Progenitor cell of endocrine pancreas (in vitro differentiated cells): ENCODE measurements at places on chromosomes 5 and 9. TPM values are rescaled to one million over a fixed set of nuclear protein-coding genes. Genes with fewer than 3 reads are reported as not detected.

GRCh38 chr5:13809921-13810320 is 134.6 kb downstream of the DNAH5 start:
- DNase-seq = no peak

Gene PCA3
- total RNA-seq = 0.22 and 0.31 TPM in 2 replicates

DNA sequence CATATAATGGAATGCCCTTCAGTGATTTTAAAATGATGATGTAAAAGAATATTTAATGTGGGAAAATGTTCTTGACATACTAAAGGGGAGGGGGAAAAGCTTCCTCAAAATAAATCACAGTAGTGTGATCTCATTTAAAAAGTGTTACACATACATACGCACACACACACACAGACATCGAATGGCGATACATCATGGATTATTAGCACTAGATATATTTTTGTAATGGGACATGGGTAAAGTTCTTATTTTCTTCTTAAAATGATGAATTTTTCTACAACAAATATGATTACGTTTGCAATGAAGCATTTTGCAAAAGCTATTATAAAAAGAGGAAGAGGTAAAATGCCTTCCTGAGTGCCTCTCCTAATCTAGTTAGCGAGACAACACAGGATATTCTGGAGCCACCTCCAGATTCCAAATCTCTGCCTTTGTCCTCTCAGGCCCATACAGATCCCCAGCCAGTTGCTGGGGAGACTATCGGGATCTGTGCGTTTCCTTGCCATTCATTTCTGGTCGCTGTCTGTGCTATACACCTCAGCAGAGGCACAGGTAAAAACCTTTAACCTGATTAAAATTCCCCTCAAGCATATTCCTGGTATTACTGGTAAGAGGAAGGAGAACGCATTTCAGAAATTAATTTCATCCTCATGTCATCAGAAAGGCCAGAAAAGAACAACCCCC is 69.6 kb downstream of the SLC28A3 start:
- no peak for DNase-seq

GRCh38 chr9:84327184-84327583 is 13.4 kb downstream of the SLC28A3 start:
- no peak for DNase-seq

GRCh38 chr9:6051511-6051950 is 36.1 kb upstream of the RANBP6 start:
- DNase-seq = no peak

DNA sequence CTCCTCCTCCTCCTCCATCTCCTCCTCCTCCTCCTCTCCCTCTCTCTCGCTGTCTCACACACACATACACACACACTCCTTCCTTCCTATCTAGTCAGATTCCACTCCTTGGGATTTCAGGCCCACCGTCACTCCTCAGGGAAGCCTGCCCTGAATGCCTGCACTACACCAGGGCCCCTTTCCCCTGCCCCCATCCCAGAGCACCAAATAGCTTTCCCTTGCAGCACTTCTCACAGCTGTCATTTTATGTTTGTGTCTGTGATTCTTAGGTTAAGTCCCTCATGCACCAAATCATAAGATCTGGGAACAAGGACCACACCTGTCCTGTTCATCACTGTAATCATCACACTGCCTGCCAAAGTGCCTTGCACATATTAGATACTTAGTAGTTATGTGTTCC is 86.5 kb upstream of the GABRP start:
- DNase-seq = no peak

DNA sequence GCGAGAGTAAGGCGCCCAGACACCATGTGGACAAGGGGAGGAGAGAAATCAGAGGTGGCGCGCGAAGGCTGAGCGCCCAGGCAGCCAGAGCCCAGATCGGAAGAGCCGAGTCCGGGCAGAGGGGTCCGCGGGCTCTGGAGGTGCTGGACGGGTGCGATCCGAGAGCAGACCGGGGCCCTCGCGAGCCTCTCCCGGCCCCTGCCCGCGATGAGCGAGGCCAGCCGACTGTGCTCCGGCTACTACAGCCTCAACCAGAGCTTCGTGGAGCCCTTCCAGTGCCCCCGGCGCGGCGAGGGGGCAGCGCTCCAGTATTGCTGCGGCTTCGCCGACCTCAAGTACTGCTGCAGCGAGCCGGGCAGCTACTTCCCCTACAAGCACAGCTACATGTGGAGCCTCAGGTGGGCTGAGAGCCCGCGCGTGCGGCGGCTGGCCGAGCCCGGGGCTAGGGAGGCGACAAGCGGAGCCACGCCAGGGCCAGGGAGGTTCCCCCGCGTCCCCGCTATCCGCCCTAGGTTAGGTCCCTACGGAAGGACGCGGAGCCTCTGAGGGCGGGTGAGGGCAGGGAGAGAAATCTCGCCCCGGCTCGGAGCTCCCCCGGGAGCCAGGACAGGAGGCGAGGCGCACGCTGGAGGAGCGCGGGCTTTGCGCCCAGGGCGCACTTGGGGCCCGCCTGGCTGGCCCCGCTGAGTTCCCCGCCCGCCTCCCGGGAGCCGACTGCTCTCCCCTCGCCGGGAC is at the start of gene SHISAL2B:
Gene SHISAL2B (plus strand): TSS at position 87 of the 735 bp plus-strand sequence. CDS start 121 bp downstream, at position 208.
- DNase-seq = peak; percentile 36

DNA sequence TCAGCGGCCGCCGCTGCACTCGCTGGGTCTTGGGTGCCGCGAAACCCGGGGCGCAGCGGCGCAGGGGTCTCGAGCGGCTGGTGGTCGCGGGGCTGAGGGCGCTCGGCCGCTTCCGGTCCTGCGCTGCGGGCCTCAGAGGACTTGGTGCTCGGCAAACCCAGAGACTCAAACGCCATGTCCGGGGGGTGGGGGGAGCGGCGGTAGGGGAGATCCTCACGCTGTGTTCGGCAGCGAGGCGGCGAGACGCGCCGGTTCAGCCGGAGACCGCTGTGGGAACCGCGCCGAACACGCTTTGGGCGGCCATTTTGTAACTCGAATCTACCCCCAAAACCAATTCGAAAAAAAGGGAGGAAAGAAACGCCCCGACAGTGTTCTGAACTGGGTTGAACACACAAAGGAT is 317.5 kb upstream of the CDH18 start:
- DNase-seq = no peak

- DNase-seq = no peak
Observed at GRCh38 chr9:86354818-86355309, 654 bp upstream of the TUT7 start.

Gene SPOUT1
- total RNA-seq = 47.5 and 57.9 TPM in 2 replicates

Gene SPAG8
- total RNA-seq = 2.9 and 3.2 TPM in 2 replicates

- DNase-seq = no peak
Observed at GRCh38 chr5:132030610-132031009, 19.2 kb upstream of the ACSL6 start.

DNA sequence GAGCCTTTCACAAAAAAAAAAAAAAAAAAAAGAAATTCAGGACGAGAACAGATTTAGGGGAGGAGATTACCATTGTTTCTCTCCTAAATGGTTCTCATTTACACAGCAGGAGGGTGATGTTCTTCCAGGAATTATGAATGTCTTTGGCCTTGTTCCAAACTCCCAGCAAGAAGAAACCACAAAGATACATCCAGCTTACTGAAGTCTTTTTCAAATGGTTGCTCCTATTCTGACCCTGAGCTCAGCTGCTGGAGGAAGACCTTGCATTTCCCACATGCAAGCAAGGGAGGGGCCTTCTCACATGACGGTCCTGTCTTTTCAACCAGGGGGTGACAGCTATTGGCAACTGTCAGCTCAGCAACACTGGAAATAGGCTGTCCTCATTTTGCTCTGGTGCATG is 203.0 kb upstream of the VLDLR start:
- DNase-seq = no peak

- DNase-seq = no peak
Observed at GRCh38 chr5:883475-884181, 9.0 kb downstream of the BRD9 start.

Gene PCDHA11
- total RNA-seq = 10.0 and 10.5 TPM in 2 replicates

- no peak for DNase-seq
Observed at GRCh38 chr9:104950838-104951237, 22.9 kb upstream of the ABCA1 start.

GRCh38 chr5:55110217-55110616 is 7.8 kb downstream of the GZMA start:
- no peak for DNase-seq

DNA sequence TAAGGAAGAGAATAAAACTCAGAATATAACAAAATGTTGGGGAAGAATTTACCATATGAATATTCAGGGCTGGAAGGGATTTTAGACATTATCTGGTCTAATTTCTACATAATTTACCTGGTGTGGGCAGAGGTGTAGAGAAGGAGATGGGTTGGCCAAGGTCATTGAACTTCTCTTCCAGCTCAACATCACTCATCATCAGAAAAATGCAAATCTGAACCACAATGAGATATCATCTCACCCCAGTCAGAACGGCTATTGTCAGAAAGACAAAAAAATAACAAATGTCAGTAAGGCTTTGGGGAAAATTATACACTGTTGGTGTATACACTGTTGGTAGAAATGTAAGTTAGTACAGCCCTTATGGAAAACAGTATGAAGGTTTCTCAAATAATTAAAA is 121.7 kb downstream of the PTTG1 start:
- no peak for DNase-seq

DNA sequence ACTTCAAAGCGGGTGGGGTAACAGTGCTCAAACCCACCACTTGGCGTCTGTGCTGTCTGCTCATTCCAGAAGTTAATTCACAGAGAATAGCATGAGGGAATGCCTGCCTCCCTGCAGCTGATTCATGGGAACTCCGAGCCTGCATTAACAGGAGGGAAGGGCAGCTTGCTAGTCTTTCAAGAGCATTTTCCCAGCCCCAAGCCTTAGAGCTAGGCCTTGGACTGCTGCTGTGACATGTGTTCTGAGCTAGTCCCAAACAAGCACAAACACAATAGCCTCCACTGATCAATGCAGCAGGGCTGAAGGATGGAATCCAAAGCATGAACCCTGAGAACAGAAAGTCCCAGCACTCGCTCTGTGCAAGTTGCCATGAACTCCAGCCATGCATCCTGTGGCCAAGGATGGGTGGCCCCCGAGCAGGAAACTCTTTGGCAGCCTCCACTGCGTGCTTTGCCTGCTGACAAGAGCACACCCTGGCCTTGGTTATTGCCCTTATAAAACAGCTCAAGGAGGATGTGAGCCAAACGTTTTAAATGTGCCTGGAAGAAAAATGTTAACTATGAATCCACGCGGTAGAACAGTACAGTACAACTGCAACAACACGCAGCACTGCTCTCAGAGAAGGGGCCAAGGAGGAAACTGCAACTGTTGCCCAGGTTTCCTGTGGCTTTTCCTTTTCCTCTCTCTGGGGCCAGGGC is 653.1 kb upstream of the KLF4 start:
- DNase-seq = no peak

Gene DNAJB5
- 12.4 and 15.4 TPM in 2 replicates for total RNA-seq

Gene ADAMTS13
- 16.0 and 17.8 TPM in 2 replicates for total RNA-seq

DNA sequence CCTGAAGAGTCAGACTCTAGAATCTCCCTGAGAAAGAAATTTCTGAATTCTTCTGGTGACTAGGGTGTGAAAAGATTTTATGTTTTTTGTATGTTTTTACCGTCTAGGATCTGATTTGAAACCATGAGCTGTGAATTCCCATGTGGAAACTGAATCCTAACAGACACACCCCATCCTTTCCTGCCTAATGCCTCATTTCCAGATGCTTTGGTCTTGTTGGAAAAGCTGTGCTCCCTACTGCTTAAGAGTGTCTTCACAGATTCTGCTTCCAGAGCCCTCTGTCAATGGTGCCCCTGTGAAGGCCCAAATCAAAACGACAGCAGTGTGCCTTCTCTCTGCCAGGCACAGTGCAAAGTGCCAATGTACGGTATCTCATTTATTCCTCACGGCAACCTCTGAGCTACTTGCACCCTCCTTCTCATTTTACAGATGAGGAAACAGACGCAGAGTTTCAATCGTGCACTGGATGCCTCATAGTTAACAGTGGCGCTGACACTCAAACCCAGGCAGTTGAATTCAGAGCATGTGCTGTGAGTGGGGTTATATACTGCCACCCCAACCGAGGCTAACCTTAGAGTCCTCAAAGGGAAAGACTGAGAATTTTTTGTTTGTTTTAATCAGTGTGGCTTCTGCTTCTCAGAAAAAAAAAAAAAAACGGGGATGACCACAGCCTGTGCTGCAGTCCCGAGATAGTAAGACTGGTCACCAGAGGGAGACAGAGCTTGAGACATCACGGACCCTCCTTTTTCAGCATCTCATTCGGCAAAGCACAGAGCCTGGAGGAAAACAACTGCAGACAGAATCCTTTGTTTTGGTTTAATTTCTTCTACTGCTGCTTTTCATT is 188.4 kb downstream of the SNCAIP start:
- no peak for DNase-seq

DNA sequence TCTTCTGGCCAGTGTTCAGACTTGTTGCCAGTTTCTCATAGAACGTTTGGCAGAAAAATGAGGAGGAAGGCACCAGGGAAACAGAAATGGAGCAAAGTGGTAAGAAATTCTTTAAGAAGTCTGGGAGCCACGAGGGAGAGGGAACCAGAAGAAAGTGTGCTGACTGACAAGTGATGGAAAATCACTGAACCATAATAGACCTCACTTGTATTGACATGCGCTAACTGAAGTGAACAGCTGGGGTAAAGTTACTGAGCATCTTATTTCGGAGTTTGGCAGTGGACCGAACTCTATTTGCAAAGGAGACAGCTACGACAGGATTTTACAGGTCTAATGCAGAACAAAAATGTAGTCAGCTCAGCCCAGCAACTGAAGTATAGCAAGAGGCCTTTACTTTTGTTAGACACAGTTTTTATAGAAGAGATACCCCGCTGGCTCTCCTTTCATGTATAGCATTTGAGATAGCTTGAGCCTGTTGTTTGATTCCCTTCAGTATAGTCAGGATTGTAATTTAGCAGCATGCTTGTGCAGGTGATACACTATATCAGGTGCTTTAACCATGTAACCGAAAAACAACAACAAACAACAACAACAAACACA is 53.6 kb downstream of the HMHB1 start:
- DNase-seq = no peak

DNA sequence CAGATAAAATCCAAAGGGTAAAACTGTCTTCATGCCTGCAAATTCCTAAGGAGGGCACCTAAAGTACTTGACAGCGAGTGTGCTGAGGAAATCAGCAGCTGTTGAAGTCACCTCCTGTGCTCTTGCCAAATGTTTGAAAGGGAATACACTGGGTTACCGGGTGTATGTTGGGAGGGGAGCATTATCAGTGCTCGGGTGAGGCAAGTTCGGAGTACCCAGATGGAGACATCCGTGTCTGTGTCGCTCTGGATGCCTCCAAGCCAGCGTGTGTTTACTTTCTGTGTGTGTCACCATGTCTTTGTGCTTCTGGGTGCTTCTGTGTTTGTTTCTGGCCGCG is 727 bp upstream of the ADRB2 start:
- DNase-seq = no peak

GRCh38 chr5:124398460-124398859 is 348.0 kb downstream of the ZNF608 start:
- DNase-seq = no peak

Gene SPINK13
- not detected in 2 replicates for total RNA-seq

Gene GABRA1
- 0.19 TPM in 1 of 2 replicates, not detected in the other for total RNA-seq

DNA sequence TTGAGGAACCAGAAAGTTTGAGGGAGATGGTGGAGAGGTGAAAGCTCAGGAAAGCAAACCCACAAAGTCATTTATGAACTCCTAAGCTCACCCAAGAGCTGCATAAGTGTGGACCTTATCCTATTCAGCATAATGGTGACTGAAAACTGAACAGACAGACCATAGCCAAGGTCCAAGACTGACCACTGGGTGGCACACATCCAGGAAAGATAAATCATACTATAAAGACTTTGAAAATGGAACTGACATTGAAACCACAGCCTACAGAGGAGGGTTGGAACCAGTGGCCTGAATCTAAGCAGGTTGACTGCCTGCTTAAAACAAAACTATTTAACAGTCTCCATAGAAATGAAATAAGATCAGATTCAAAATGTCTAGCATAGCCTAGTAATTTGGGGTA is 121.0 kb upstream of the RGS7BP start:
- DNase-seq = no peak

Gene IL3
- total RNA-seq = not detected in 2 replicates

Gene ACOT12
- total RNA-seq = not detected in 2 replicates

Gene RMRP
- total RNA-seq = 15,251 and 16,487 TPM in 2 replicates

- no peak for DNase-seq
Observed at GRCh38 chr5:160675988-160676387, 176.0 kb downstream of the ATP10B start.

Gene EGFL7
- total RNA-seq = 13.5 and 16.3 TPM in 2 replicates
